Stimulated activated CD4-positive, alpha-beta T cell treated with anti-CD3 and anti-CD28 coated beads, Interleukin-12 subunit alpha, Interleukin-12 subunit beta, amount 100 ng/mL, for 48 hours (primary cell): ENCODE measurements at places on chromosomes 5 and 9.
A peak's percentile ranks its signal among the peaks of the same experiment; 100 is the strongest.

GRCh38 chr5:157761690-157762621 lies 18.4 kb downstream of the LSM11 start:
- DNase-seq, result peak; percentile 42

DNA sequence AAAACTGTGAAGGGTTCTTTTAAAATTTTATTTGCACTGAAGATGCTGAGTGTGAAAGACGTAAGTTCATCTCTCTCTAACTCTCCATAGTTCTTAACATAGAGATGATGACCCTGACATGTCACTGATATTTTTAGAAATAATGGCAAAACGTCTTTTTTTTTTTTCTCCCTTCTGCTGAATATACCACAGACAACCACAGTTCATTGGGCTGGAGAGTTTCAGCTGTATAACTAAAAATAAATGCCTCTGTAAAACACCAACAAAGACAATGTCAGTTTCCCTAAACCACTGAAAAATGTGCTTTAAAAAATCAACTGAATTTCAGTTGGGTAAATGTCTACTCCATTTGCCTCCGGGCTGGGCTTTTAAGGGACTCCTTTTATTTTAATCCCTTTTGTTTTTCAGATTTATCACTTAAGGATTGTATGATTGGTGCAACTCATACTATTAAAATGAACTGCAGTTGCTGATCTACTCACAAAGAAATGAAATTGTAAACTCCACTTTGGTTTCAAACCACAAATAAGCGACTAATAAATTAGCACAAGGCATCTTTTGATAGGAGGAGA lies 830.9 kb upstream of the WWC1 start:
- DNase-seq, result no peak

DNA sequence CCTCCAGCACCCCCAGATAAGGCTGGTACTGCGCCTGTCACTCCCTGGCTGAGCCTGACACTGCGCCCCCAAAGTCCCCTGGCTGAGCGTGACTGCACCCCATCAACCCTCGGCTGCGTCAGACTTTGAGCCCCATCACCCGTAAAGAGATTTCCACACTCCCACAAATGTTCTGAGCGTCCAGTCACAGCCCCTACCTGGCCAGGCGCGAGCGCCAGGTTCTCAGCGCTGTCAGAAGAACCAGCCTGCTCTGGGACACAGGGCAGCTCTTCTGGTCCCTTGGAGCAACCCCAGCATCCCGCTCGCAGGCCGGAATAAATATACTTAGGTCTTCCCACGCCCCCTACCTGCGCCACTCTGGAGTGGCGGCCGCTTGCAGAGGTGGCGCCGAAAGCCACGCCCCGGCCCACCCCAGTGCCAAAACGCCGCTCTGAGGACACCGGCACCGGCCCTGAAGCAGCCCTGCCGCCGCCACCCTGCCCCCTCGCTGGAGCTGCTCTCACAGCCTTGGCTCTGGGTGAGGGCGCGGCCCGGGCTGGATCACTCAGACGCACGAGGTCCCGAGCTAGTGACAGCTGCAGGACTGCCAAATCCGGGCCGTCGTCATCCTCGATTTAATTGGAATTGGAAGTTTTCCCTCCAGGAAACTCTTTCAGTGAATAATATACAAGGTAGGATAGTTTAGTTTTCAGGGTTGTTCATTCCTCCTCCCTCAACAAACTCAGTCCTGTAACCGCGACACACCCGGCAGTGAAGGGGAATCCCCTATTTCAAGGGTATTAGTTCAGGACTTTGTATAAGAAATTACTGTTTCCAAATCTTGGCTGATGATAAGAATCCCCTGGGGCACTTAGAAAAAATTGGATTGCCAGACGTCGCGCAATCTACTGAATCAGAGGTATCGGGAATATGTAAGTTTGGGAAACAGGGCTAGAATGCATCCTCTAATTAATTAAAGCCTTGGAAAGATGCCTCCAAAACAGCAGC lies 1.2 kb upstream of the CEMIP2 start:
- DNase-seq, result peak; percentile 40

- DNase-seq, result no peak
These were observed 249.6 kb downstream of the NSG2 start for GRCh38 chr5:174294891-174295620.
